ENCODE measurements at places on chromosomes 16 and 17.

- no peak for DNase-seq
These were observed 16.6 kb downstream of the KRT12 start for GRCh38 chr17:40850293-40850972.

- no peak for DNase-seq
These were observed 309.5 kb upstream of the PMFBP1 start for GRCh38 chr16:72481419-72481818.

DNA sequence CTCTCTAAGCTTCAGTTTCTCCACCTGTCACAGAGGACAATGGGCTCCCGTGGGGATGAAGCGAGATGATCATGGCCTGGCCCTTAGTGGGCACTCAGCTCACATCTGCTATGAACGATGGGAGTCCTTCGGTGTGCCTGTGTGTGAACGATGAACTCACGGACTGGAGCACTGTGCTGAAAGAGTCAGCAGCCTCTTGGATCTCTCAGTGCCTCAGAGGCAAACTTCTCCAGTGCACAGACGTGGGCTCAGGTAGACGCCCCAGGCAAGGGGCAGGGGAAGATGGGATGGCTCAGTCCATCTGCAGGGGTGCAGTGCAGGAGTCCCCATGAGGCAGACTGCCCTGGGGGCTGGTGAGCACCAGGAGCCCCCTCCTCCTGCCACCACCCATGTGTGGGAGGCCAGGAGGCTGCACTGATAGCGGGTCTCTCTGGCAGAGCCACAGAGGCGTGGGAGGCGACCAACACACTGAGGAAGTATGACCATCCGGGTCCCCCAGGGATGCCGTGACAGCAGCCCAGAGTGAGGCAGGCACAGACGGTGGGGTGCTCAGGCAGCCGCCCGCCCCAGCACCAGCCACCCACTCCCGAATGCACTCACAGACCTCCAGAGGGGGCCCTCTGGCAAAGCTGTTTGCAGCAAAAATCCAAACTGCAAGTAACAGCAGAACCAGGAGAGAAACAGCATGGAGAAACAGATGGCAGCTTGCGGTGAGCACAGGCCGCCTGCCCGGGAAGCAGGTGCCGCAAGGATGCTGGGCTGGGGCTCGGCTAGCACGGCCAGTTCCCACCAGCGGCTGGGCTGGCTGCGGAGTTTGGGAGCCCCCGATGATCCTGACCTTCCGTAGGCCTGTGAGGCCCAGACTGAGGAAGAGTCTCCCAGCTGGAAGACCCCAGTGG is 82.7 kb downstream of the RPH3AL start:
- DNase-seq, result peak; percentile 84

GRCh38 chr17:8893621-8894201 is 26.2 kb upstream of the PIK3R6 start:
- DNase-seq, result no peak

DNA sequence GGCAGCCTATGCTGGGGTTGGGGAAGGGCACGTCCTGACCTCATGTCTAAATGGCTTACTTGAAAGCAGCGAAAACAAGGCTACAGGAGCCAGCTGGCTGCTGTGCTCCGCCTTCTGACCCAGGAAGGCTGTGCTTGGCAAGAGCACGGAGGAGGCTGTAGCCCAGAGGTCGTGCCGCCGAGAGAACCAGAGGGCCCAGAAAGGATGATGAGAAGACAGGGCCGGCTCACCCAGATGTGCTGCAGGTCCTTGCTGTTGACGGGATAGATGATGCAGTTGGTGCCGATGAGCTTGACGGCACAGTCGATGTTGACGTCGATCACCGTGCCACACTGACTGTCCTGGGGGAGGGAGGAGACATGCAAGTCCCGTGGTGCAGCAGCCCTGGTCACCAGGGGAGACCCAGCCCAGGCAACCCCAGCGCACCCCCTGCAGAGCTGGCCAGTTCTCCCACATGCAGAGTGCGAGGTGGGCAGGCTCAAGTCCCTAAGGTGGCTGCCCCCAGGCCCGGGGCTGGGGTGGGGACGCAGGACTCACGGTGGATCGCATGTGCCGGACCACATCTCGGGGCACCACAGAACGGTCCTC is 20.7 kb downstream of the SPHK1 start:
- DNase-seq, result no peak

DNA sequence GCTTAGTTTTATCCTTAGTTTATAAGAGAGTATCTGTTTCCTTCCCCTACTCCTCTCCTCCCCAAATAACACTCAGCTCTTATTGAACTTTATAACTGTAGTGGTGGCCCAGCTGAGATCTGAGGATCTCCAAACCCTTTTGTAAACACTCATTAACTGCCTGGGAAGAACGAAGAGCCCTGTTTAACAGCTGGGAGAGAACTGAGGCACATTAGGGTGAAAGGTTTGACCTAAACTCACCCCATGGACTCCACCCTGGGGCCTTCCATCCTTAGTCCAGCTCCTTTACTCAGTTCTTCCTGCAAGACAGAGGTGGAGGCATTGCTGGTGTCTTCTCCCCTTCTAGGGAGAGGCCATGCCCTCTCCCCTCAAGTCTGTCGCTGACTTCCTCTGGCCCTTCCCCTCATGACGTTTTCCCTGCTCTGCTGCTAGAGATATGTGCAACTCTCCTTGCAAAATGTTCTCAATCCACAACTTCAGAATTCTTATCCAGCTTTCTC is 1.2 kb upstream of the RARA start:
- DNase-seq, result no peak

DNA sequence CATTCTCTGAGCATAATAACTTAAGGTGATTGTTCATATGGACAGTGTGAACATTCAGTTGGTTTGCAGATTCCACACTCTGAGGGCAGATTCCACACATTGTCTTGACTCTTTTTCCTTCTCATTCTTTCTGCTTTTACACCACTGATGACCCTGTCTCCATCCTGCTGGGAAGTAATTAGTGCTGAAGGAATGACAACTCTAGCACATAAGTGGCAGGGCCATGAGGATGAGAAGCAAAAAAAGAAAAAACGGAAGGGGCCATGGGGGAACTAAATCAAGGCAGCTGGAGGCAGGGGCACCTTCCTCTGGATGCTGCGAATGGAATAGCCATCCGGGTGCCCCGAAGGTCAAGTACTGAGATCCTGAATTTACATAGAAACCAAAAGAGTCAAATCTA is 944.0 kb downstream of the KCNJ2 start:
- DNase-seq, result no peak

DNA sequence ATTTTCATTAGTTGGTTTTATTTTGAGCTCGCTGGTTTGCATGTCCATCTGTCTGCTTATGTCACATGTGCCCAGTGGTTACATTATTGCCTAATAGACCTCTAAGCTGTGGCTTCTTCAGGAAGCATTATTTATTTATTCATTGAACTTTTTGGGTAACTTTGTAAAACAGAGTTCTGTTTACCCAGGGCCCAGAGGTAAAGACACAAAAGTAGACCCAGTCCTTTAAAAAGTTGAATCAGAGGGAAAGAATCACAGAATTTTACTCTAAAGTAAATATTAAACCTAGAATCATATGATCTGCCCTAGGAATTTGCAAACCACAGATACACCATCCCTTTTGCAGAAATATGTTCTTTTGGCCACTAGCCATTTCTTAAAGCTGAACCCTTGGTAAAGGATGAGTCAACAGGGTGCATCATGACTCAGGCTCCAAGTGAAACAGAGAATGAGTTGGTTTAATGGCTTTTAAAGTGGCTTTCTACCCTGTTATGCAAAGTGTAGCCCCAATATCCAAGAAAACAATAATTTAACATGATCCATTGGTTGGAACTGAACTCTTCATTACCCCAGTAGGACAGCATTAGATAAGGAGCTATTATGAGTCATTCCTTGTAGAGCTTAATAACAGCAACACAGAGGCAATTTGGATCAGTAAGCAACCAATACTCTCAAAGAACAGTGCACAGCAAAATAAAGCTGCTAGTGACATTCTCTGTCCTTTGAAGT is 236.3 kb downstream of the KCNJ2 start:
- DNase-seq, result no peak

- no peak for DNase-seq
These were observed 347.1 kb upstream of the CA10 start for GRCh38 chr17:52505601-52506000.

- no peak for DNase-seq
These were observed 21.5 kb upstream of the ADGRG1 start for GRCh38 chr16:57606847-57607501.

DNA sequence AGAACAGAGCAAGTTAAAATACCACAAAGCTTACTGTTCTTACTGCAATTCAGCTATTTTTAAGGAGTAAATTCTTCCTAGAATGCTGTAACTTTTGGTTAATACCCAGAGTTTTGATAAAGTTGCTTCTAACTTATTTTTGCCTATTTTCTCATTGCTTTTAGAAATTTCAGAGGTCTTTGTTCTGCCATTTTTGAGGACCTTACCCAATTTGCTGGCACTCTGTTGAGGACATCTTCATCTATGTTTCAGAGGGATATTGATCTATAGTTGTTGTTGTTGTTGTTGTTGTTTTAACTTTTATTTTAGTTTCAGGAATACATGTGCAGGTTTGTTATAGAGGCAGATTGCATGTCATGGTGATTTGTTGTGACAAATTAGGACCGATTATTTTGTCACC is 111.0 kb upstream of the NACA2 start:
- no peak for DNase-seq

GRCh38 chr17:77214743-77215142 is 74.0 kb downstream of the SEC14L1 start:
- DNase-seq, result peak; percentile 86

- DNase-seq, result no peak
These were observed 2.0 kb downstream of the DNAI2 start for GRCh38 chr17:74276051-74276476.
